Mammary epithelial cell (primary cell): ENCODE measurements at places on chromosomes 3 and 15.
A peak's percentile ranks its signal among the peaks of the same experiment; 100 is the strongest.

- peak; percentile 72 for DNase-seq
These were observed 37.7 kb upstream of the PRR20G start for GRCh38 chr3:127325629-127325961.

GRCh38 chr15:29089731-29090616 is 179.6 kb downstream of the NSMCE3 start:
- DNase-seq: no peak

- DNase-seq: no peak
These were observed 6.6 kb upstream of the ICE2 start for GRCh38 chr15:60485365-60486055.

DNA sequence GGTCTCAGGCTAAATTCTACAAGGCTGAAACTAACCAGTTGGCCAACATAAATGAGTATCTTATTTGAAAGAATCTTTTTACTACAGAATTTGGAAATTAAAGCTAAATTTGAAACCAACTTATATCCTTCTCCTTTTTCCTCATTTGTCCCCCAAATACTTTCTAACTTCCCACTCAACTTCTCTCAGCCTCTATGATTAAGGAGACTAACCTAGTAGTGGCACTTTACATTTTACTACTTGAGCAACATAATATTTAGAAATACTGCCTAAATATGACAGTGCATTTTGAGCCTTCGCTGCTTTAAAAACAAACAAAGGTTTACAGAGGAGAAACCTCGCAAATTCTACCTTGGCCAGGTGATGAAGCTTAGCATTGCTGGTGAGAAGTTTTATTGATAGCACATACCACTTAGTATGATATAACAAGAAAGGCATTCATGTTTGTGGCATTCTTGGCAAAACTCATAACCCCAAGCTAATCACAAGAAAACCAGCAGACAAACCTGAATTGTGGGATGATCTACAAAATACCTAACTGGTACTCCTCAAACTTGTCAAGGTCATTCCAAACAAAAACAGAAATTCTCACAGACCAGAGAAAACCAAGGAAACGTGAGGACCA is 432.1 kb upstream of the CFAP20DC start:
- peak; percentile 79 for DNase-seq

GRCh38 chr3:181329024-181329423 is 339.5 kb upstream of the DNAJC19 start:
- DNase-seq: no peak

DNA sequence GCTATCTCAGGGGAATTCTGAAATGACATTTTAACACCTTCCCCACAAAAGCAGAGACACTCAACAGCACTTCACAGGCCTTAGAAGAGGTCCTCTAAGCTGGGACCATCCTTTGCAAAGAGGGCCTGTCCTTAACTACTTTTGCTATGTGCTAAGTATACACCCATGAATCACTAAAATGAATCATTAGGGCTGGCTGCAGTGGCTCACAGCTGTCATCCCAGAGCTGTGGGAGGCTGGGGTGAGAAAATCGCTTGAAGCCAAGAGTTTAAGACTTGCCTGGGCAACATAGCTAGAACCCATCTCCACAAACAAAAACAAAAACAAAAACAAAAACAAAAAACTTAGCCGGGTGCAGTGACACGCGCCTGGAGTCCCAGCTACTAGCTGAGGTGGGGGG is 53.9 kb upstream of the MELTF start:
- peak; percentile 69 for DNase-seq

- no peak for DNase-seq
These were observed 26.8 kb downstream of the EOGT start for GRCh38 chr3:68986496-68987208.

- no peak for DNase-seq
These were observed 106.5 kb downstream of the ASB7 start for GRCh38 chr15:100708916-100709315.

GRCh38 chr3:184508938-184509337 is 52.6 kb upstream of the EPHB3 start:
- no peak for DNase-seq

GRCh38 chr3:48996640-48997039 is 6.6 kb downstream of the P4HTM start:
- DNase-seq: no peak

- no peak for DNase-seq
These were observed 37.7 kb upstream of the SLC41A3 start for GRCh38 chr3:126121632-126122031.

- no peak for DNase-seq
These were observed 698.7 kb upstream of the GOLIM4 start for GRCh38 chr3:168794427-168794826.

DNA sequence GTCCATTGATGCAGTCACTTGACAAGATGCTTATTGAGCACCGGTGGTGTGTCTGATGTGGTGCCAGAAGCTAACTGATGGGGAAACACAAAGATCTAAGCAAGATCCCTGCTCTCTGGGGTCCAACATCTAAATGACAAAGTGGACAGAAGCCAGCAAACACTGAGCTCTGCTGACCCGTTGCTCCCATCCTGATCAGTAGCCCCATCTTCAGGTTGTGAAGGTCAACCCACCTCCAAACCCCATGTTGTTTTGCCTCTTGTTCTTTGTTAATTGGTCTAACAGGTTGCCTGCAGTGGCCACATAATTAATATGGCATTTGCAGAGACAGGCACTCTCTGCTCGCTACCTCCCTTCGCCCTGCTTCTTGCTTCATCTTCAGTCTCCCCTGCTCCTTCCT is 21.5 kb upstream of the GLCE start:
- no peak for DNase-seq

GRCh38 chr3:130973406-130973805 is 53.2 kb downstream of the ASTE1 start:
- no peak for DNase-seq

GRCh38 chr3:114639171-114639570 is 345.3 kb downstream of the TIGIT start:
- DNase-seq: no peak

GRCh38 chr3:14841836-14842235 is 23.1 kb downstream of the FGD5 start:
- no peak for DNase-seq

GRCh38 chr3:192339214-192339613 is 388.1 kb downstream of the FGF12 start:
- DNase-seq: no peak

GRCh38 chr3:25103391-25103790 is 324.7 kb upstream of the RARB start:
- no peak for DNase-seq

DNA sequence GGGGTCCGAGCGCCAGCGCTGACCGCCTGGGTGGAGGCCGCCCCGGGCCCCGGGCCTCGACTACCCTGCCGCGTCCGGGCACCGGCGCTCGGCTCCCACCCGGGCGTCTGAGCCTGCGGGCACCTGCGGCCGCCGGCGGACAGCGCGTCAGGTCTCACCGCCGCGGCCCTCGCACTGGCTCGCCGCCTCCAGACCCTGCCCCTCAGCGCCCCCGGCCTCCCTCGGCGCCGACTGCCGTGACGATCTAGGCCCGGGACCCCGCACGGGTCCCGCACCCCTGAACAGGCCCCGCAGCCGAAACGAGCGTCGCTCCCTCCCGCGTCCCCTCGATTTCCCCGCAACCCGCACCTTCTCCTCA is 297 bp downstream of the PRC1 start:
- DNase-seq: peak; percentile 9

DNA sequence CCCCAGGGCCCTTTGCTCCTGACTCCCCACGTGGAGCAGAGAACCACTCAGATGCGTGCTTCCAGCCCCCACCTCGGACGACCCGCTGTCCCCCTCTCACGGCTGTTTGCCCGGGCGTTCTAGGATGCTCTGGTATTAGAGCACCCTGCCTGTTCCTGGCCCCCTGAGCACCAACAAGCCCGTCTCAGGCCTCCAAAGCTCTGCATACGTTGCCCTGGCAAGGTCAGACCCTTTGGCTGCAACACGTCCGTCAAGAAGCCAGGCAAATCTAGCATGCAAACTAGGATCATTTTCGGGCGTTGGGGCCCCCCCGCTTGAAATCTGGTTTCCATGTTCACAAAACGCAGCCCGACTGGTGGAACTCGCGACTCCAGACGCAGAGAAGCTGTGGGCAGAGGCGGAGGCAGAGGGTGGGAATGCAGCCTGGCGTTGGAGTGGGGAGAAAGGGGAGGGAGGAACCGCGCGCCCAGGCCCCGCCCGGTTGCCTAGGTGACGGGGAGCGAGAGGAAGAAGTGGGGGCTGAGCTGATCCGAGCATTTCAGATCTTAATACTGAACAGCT is 86.2 kb upstream of the PIAS1 start:
- peak; percentile 27 for DNase-seq

GRCh38 chr3:113828600-113828999 is 10.0 kb upstream of the GRAMD1C start:
- DNase-seq: no peak

GRCh38 chr15:36778531-36778930 is 199.1 kb downstream of the CDIN1 start:
- DNase-seq: no peak

DNA sequence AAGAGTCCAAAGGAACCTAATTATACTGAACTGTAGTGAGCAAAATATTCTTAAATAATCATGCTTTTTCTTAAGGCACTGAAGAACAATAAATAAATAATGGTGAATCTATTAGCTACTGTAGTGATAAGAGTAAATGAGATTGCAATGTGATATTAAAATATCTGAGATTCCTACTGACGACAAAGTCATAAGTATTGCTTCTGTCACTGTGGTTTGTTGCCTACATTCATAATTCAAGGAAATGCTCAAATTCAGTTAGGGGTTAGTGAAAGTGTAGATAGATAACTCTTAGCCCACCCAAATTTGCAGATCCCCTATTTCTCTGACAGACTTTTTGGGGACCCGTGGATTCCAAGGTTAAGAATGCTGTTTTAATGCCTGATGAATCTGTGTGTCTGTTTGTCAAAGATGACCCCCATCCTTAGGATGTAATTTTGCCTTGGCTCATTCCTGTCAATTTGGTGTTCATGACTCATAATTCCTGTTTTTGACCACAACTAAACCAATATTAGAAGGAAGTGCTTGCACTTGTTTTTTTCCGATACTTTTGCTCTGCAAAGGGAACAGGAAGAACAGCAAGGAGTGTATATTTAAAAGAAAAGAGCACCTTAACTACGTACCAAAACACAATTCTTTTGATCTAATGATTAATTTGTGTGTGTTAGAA is 86.7 kb downstream of the MAGI1 start:
- no peak for DNase-seq

- peak; percentile 45 for DNase-seq
These were observed 18.0 kb upstream of the LOXL1 start for GRCh38 chr15:73908030-73908821.

DNA sequence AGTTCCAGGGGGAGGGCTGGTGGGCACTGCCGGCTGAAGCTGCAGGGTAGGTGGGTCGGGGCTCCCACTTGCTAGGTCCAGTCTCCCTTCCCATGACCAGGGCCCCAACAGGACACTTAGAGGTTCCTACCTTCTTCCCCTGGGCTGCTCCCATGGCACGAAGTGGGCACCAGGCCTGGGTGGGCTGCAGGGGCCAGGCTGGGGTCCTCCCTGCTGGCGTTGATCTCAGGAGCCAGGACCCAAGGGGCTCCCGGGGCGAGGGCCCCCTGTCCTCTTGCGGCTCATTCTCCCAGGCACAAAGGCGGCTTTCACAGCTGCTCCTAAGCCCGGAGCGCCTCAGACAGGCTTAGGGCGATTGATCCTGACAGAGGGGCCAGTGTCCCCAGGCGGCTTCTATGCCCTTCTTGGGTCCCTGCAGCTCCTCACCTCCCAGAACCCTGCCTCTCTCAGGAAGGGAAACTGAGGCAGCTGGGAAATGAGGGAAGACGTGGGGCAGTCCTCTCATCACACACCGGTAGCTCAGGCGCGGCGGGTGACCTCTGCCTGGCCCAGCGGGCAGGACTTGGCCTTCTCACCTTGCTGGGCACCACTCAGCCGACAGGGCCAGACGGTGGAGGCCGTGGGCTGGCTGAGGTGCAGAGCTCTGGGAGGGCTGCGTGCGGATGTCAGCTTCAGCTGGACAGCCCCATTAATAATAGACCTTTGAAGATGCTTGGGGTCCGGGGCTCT is 39.6 kb downstream of the FAM3D start:
- no peak for DNase-seq

DNA sequence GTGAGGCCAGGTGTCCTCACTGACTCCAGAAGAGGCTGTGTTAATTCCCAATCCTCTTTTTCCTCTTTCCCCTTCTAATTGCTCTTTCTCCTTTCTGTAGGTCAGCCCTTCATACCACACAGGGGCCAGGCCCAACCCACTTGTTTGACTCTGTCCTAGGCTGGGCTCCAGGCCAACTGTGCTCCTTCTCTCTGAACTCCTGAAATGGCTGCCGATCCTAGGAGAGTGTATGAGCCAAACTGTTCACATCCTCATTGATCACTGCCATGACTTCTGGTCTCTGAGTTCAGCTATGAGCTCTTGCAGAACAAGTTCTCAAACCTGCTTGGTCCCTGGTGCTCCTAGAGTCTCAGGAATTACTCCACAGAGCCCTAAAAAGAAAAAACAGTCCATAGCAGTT is 145.1 kb downstream of the VGLL4 start:
- DNase-seq: peak; percentile 43

GRCh38 chr3:108202080-108202479 is 20.1 kb downstream of the IFT57 start:
- DNase-seq: no peak

DNA sequence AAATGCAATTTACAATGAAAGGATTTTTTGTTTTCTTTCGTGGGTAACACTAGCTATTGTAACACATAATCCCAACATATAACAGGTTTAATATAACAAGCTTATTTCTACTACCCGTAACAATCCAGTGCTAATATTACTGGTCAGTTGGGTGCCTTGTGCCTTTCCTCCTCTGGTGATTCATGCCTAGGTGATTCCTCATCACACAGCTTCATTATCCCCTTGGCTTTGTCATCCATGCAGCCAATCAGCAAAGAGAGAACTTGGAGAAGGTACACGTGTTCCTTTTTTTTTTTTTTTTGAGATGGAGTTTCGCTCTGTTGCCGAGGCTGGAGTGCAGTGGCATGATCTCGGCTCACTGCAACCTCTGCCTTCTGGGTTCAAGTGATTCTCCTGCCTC is 30.7 kb downstream of the CHST14 start:
- peak; percentile 62 for DNase-seq

DNA sequence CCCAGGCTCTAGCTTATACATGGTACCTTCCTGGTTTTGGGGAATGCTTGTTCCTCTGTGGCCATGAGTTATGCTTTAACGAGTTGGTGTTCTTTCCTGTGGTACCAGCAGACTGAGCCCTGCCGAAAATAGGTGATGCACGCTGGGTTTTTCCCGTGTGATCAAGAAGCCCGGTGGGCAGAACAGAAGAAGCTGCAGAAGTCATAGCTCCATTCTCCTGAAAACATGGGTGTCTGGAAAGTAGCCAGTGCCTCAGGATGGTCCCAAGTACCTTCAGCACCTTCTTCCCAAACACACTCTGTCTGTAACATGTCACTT is 25.2 kb downstream of the MAPKBP1 start:
- DNase-seq: no peak
